ENCODE measurements at places on chromosomes 3 and 15.

- no peak for DNase-seq
Measured at GRCh38 chr3:158453865-158454264, 117.1 kb upstream of the MLF1 start.

- peak; percentile 59 for DNase-seq
Measured at GRCh38 chr15:85412956-85413854, 32.8 kb downstream of the AKAP13 start.

- no peak for DNase-seq
Measured at GRCh38 chr3:157906627-157907026, 199.6 kb downstream of the SHOX2 start.

GRCh38 chr3:64191822-64192221 is 33.4 kb downstream of the PRICKLE2 start:
- DNase-seq, result no peak

- no peak for DNase-seq
Measured at GRCh38 chr3:116749388-116749787, 39.8 kb downstream of the TUSC7 start.

DNA sequence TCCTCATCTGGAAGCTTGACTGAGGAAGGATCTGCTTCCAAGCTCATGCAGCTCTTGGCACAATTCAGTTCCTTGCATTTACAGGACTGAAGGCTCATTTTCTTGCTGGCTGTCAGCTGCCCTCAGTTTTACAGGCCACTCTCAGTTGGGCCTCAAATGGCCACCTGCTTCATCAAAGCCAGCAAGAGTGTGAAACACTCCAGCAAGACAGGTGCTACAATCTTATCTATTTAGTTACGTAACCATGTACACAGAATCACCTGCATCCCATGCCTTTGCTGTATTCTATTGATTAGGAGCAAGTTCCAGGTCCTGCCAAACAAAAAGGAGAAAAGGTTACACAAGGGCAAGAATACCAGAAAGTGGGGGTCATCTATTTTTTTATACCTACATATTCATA is 40.8 kb downstream of the RHCG start:
- no peak for DNase-seq

Data from activated CD4-positive, CD25-positive, alpha-beta regulatory T cell treated with anti-CD3 and anti-CD28 coated beads, Interleukin-2, amount 50 U/mL, for 72 hours (primary cell).